ENCODE measurements at places on chromosomes 11 and 22.

- no peak for DNase-seq
Observed at GRCh38 chr11:133078591-133079404, 453.5 kb downstream of the OPCML start.

- no peak for DNase-seq
Observed at GRCh38 chr11:16867097-16867496, 128.7 kb downstream of the C11orf58 start.

DNA sequence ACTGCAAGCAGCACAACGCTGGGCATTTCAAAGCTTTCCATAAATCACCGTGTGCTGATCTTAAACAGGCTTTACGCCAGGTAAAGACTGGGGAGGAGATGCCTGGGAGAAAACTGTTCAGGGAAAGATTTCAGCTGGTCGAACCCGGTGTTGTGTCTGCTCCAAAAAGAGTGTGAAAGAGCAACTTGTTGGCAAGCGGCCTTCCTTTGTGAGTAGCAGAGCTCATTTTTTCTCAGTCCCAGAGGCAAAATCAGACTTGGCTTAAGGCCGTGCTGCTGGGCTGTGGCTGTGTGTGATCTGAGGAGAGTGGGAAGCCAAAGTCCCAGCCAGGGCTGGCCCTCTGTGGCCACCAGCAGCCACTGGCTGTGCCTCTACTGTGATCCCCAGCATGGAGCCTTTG, 75.7 kb upstream of the E2F8 start:
- DNase-seq = no peak

- no peak for DNase-seq
Observed at GRCh38 chr11:120482149-120482548, 29.4 kb upstream of the GRIK4 start.

- no peak for DNase-seq
Observed at GRCh38 chr11:78425399-78426070, 7.9 kb upstream of the GAB2 start.

DNA sequence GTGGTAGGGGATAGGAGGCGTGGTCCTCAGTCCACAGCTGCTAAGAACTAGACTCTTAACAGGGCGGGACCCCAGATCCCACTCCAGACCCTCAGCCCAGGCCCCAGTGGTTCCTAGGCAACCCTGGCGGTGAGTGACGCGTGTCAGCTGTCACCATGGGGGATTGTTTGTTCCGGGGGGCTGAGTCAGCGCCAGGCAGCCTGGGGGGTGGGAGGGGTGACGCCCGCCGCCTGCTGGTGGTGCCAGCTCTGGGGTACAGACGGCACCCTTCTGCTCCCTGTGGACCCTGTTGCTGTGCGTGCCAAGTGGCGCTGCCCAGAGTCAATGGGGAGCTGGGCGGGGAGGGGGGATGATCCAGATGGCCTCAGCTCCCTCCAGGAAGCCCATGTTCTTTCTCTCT, 2.5 kb downstream of the CNIH2 start:
- DNase-seq = no peak

DNA sequence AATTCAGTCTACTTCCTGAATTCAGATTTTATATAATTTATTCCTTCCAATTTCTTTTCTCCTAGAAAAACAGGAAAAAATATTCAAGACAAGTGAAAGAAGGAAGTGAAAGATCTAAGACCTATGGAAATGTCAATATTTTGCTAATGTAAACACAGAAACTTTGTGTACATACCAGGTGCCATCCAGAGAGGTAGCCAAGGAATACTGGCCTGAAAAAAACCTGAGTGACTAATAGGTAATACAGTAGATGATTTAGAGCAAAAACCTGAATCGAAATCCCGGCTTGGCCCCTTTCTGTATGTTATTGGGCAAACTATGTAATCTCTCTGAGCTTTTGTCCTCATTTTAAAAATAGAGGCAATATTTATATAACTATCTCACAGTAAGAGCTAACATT, 59.2 kb upstream of the FSHB start:
- no peak for DNase-seq

GRCh38 chr22:47693606-47694005, 931.2 kb downstream of the TBC1D22A start:
- DNase-seq = no peak

DNA sequence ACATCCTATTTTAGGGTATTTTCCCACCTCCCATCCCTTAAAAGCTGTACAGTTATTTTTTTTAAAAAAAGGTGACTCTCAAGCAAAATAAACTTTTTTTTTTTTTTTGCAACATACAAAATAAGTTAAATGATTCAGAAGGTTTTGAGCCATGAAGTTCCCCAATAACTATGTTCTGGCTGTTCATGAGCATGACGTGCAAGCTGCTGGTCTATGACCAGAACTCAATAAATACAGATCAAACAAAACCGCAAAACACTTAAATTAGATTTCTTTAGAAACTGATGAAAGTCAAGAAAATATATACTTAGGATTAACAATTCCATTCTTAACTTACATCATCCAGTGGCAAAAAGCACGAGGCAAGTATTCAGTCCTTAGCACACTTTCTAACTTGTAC, 24.1 kb upstream of the CLNS1A start:
- DNase-seq = no peak

DNA sequence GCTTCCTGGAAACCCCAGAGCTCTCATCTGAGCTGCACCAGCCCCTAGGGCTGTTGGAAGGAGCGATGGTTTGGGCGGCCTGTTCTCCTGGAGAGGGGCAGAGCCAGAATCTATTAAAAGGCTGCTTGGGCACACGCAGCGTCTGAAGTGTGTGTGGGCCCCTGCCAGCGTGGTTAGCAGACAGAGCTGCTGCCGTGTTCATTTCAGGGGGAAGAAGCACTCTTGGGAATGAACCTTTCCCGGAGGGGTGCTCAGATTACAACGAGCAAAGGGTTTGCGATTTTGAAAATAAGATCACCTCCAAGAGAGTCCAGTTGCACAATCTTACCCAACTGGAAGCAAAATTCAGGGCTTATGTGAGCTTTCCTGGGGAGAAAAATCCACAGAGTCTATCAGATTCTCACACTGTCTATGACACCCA, 12.9 kb downstream of the ANO1 start:
- no peak for DNase-seq

GRCh38 chr22:11253000-11253511, 4274.9 kb upstream of the OR11H1 start:
- DNase-seq = peak; percentile 1

- peak; percentile 83 for DNase-seq
Observed at GRCh38 chr11:34174412-34175041, 69.1 kb downstream of the NAT10 start.

GRCh38 chr22:44147008-44147645, 33.6 kb upstream of the PARVG start:
- DNase-seq = no peak

GRCh38 chr11:112596324-112596723, 335.7 kb upstream of the PLET1 start:
- no peak for DNase-seq

GRCh38 chr11:62715150-62716130, 8.0 kb downstream of the GNG3 start:
- no peak for DNase-seq

- DNase-seq = no peak
Observed at GRCh38 chr11:119797123-119797611, 68.2 kb upstream of the NECTIN1 start.

- DNase-seq = no peak
Observed at GRCh38 chr11:74169738-74170458, 904 bp downstream of the C2CD3 start.

DNA sequence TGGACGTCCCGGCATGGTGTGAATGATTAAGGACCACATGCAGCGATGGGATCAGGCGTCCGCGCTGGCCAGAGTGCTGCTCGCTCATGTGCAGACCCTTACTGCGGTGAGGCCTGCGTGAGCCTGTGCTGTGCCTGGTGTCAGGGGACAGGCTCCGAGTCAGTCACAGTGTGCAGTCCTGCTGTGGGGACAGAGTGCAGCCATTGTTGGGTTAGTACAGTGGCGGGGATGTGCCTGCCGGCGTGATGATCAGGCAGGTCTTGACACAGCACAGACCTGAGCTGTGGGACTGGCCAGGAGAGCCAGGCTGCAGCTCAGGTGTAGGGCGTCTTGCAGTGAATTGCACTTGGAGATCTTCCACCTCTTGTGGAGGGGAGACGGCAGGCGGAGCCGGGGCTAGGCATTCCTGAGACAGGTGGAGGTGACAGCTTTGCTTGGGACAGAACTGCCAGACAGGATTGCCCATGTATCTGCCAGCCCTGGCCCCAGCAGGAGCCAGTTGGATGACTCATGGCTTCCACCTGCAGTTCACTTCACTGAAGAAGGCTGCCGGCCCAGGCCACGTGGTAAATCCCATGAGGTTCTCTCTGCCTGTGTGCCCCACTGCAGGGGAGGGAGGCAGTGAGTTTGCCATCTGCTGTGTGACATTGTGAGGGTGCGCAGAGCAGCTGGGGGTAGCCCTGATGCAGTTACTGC, 17.3 kb downstream of the TRMU start:
- no peak for DNase-seq

- DNase-seq = no peak
Observed at GRCh38 chr11:48037709-48038468, 57.5 kb downstream of the PTPRJ start.

GRCh38 chr11:2299773-2300172, 1.9 kb downstream of the C11orf21 start:
- DNase-seq = no peak

- DNase-seq = no peak
Observed at GRCh38 chr22:33922349-33922681, 2.0 kb upstream of the LARGE1 start.

DNA sequence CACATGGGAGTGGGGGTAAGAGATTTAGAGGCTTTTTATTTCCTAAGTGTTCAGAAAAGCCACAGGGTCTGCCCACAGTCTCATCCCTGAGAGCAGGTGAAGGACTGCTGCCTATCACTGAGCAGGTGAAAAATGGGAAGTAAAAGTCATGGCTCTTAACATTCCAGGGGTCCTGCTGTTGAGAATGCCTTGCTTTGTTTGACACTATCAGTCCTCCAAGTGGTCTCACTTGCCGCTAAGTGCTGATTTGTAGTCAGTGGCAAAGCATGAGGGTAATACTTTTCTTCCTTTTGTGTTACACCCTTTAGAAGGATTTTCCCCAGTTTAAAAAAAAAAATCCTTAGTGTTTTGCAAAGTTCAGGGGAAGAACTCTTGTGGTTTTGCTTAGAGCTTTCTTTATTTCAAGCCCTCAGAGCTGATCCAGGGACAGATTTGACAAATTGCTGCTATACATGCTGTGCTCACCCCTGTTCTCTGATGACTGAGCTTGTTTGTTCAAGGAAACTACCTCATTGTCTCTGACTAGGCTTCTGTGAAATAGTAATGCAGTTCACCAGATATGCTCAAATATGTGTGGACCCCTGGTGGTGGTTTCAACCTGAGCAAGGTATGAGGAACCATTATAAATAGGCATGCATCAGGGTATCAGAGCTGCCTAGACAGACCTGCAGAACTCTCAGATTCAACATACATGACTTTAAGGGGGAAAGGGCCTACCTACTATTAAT, 141.0 kb downstream of the ARHGAP42 start:
- DNase-seq = no peak

DNA sequence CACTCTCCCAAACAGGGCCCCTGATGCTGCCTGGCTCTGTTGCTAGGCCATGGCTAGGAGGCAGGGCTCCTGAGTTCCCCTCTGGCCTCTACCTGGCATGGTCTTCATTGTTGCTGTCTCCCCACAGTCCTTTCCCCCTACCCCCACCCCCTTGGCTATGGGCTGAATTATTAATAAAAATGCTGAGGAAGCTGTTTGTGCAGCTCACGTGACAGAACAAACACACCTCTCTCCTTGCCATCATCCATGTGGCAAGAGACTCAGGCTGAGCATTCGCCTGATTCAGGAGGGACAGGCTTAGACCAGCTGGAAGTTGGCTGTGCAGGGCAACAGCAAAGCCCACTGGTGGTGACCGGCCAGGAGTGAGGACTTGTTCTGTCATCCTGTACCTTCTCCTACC, 4.2 kb upstream of the SYT7 start:
- DNase-seq = no peak

All from CD8-positive, alpha-beta T cell (primary cell).